ENCODE measurements at places on chromosomes 13 and 19. TPM values are rescaled to one million over a fixed set of nuclear protein-coding genes. Genes with fewer than 3 reads are reported as not detected.

- no peak for DNase-seq
Observed at GRCh38 chr13:98766697-98767096, 14.2 kb upstream of the SLC15A1 start.

GRCh38 chr13:25783076-25783475 is 268.7 kb downstream of the SHISA2 start:
- DNase-seq, result no peak

GRCh38 chr13:93789058-93789457 is 562.5 kb downstream of the GPC6 start:
- DNase-seq, result no peak

The FCHO1 gene
- not detected for total RNA-seq

DNA sequence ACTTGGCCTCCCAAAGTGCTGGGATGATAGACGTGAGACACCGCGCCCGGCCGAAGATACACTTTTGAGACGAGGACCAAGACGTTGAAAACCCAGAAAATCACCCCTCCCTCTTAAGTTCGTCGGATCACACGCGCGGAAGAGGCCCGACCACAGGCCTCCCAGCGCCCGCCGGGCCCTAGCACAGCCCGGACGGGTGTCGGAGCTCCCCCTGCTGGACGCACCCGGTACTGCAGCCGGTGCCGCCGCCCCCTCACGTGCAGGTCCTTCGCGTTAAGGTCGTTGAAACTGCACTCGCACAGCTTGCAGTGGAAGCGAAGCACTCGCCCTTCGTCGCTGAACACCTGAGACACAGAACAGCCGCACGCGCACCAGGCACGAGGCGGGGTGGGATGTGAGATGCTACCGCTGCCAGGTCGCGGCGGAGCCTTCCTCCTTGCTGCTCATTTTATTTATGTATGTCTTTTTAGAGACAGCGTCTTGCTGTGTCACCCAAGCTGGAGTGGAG is 35.7 kb upstream of the MATK start:
- no peak for DNase-seq

DNA sequence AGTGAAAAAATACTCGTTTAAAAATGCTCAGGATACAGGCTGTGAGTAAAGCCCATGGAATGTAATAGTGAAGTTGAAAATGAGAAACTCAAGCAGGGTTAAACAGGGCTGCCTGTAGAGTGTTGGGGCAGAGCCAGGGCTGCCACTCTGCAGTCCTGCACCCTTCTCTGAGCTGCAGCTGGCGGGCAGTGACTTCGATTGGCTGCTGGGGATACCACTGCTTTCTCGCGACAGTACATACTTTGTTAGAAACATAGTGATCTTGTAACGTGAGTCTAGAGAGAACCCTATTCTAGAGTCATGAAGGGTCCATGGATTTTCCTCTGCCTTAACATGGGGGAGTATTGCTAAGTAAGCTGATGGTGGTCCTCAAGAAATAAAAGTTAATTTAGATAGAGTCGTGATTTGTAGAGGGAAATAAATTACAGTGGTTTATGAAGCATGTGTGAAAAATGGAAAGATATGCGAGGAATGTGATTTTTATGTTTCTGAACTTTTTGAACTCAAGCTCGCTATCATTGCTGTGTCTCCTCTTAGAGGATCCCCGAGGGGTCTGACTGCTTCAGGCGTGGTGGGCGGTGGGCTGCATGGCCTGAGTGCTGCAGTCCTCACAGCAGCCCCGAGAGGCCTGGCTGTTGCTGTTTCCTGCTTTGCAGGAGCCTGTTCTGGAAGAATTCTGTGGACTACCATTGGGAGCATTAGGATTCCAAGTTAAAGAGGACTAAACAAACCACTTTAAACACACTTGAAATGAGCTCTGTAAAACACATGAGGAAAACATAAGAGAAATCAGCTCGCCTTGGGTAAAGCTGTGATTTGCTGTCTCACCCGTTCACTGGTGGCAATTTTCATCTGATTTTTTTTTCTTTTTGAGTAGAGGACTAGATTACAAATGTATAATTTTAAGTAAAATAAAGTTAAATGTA is 95.7 kb downstream of the ARHGEF7 start:
- DNase-seq, result no peak

- DNase-seq, result no peak
Observed at GRCh38 chr19:33434886-33435705, 61.6 kb downstream of the CEBPG start.

The TMEM59L gene
- not detected for total RNA-seq

DNA sequence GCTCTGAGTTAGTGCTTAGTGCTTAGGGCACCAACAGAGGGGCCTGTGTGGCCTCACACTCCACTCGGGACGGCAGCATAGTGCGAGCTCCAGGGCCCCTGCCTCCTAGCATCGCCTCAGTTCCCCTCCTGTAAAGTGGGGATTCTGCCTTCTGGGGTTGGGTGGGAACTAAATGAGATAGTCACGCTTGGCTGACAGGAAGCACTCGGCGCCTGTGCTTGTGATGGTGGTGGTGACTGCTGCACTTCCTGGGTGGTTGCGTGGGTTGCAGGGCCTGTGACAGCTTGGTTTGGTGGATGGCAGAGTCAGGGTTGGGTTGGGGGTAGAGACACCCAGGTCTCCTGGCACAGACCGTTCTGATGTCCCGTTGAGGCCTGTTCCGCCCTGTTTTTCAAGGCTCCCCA is 7.7 kb downstream of the PLEKHF1 start:
- DNase-seq, result no peak

DNA sequence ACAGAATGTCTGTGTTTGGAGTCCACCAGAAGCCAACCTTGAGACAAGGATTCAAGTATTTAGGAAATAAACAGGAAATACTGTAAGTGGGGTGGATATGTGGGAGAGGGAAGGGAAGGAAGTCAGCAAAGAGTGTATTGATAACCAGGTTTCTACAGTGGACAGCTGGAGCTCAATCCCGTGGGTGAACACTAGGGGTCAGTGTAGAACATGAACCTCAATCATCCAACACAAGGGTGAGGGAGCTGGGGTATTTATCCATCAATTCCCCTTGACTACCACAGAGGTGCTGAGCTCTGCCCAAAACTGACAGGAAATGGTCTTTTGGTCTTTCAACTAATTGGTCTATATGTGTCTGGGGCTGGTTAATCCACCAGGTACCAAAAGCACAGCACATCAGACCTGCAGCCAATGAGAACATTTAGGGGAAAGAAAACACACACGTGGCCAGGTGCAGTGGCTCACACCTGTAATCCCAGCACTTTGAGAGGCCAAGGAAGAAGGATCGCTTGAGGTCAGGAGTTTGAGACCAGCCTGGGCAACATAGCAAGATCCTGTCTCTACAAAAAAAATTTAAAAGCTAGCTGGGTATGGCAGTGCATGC is 5.6 kb upstream of the SYDE1 start:
- no peak for DNase-seq

DNA sequence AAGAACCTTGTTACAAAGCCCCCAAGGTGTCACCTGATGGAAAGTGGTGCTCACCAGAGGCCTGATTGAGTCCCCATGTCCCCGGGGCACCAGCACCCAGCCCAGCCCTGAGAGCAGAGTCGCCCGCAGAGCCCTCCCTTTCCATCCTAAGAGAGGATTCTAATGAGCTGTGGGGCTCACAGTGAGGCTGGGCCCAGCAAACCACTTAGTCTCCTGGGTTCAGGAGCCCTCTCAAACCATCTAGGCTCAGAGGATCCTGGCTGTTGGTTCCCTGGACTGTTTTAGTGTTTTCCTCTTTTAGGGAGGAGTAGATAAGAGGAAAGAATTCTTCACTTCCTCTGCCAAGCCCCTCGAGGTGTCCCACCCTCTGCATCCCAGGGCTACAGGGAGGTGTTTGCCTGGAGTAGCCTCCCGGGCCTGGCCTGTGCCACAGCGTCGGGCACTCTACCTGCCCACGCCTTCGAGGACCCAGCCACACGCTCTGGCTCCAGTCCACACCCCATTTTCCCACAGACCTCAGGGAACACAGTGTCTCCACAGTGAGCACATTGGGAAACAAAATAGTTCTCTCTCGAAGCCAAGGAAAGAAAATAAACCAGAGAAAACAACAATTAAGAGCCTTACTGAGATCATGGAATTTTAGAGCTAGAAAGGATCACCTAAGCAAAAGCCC is 34.4 kb downstream of the DHRS12 start:
- peak; percentile 86 for DNase-seq

GRCh38 chr13:23610966-23611491 is 40.8 kb downstream of the TNFRSF19 start:
- peak; percentile 32 for DNase-seq

GRCh38 chr19:5961969-5962945 is 15.7 kb downstream of the RANBP3 start:
- DNase-seq, result no peak

DNA sequence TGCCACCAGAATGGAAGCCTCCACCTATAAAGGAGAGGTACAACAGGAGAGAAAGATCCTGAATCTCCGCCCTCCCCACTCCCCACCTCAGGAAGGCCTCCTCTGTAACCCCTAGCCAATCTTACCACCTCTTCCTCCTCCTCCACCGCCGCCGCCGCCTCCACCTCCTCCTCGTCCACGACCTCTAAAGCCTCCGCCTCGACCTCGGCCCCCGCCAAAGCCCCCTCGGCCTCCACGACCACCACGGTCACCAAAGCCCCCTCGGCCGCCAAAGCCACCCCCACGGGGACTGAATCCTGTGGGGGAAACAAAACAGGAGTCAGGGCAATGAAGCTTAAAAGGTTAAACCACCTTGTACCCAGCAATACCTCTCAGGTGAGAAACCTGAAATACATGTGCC is 5.7 kb downstream of the FBL start:
- DNase-seq, result no peak

GRCh38 chr13:49240017-49240416 is 7.7 kb upstream of the CDADC1 start:
- no peak for DNase-seq

- no peak for DNase-seq
Observed at GRCh38 chr19:36939153-36939552, 23.0 kb downstream of the ZNF568 start.

- no peak for DNase-seq
Observed at GRCh38 chr13:100811928-100812327, 137.3 kb upstream of the TMTC4 start.

The SYNE4 gene
- not detected for total RNA-seq

DNA sequence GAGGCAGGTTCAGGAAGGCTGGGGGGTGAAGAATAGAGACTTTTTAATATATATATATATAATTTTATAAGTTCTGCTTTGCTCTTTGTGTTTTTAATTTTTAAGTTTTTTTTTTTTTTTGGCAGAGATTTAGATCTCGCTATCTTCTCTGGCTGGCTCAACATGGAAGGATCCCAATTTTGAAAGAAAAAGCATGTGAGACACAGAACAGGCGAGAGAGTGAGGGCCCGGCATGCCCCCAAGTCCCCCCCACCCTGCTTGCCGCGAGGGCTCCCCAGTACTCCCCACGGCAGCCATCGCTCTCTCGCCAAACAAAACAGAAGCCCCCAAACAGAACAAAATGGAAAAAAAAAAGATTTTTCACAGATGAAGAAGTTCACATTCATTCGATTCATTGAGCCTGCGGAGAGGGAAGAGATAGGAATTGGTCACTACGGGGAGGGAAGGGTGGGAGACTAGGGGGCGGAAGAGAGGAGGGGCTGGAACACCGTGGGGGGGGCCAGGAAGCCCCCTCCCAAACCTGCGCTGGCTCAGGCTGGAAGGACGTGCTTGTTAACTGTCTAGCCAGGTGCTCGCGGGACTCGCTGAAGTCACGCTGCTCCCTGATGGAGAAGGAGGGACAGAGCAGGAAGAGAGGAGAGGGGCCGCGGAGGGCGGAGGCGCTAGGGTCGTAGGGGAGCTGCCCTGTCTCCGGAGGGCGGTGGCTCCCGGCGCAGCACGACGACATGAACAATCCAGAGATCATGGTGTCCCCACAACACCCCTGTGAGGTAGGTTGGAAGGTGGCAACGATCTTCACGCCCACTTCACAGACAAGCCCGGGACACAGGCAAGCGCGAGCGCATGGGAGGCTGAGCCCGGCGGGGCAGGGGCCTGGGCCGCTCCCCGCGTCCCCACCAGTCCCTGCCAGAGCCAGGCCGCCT is 10.6 kb downstream of the KHSRP start:
- DNase-seq, result no peak

- no peak for DNase-seq
Observed at GRCh38 chr19:38122402-38123093, 101.5 kb downstream of the DPF1 start.

DNA sequence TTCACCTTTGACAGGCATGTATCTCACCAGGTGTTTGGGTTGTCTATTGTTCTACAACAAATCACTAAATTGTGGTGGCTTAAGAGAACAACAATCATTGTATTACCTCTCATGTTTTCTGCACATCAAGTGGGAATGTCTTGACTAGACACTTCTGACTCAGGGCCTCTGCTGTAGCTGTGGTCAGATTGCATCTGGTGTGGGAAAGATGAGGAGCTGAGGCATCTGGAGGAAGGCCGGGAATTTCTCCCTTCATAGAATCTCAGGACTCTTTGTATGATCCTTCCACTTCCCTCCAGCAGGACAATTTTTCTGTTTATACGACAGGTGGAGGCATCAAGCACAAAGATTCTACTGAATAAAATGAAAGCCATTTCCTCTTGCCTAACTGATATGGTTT is 511.8 kb upstream of the NBEA start:
- no peak for DNase-seq

DNA sequence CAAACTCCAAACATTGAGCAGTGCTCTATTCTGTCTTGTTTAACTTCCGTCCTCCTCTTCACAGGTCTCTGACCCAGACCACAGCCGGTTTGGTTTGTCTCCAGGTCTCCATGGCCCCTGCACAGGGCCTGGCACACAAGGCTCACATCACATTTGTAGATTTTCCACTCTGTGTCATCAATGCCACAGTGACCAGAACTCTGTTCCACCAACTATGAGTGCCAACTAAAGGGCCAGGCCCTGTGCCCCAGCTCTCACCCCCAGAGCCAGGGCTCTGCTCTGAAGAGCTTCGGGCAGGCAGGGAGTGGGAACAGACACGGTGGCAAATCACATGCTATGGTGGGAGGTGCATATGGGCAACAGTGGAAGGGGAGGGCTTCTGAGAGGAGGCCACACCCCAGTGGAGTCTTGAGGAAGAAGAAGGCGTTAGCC is 16.0 kb downstream of the SMG9 start:
- no peak for DNase-seq

DNA sequence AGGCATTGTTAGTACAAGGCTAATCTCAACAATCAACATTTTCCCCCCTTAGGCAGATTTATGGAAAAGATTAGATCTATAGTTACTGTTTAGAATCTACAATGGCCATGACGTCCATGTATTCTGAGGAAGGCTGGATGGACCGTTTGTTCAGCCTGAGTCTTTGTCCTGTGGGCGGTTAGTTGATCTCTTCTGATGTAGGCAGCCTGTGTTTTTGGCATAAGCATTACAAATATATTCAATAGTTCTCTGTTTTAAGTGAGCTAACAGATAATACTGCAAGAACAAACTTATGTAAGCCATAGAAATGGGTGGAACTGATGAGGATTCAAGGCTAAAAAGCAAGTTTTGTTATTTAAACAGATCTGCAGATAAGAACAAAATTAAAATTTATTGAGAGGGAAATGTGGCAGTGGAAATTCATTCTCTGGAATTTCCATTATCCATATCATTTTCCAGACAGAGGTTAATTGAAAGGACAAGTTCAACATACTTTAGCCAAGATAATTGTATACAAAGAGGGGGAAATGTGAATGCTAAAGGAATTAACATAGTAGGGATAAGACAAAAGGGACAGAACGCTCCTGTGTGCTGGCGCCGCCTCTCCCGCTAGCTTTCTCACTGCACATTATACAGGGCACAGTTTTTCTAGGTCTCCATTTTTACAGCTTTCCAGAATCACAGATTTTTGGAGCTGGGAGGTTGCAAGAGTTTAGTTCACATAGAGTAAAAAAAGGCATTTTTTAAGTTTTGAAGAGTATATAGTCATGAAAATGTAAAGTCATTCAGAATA is 48.6 kb downstream of the FAM124A start:
- no peak for DNase-seq

The ZNF677 gene
- 12.9 TPM for total RNA-seq
